ENCODE measurements at places on chromosomes 6 and 20.

- no peak for DNase-seq
These were observed 9.4 kb downstream of the FNDC11 start for GRCh38 chr20:63563225-63563935.

GRCh38 chr20:18001131-18001921 lies 32.5 kb downstream of the MGME1 start:
- no peak for DNase-seq

- DNase-seq: no peak
These were observed 7.5 kb upstream of the ELOVL4 start for GRCh38 chr6:79954849-79955248.

- no peak for DNase-seq
These were observed 522.1 kb upstream of the BTBD3 start for GRCh38 chr20:11395581-11395980.

- peak; percentile 92 for DNase-seq
These were observed 2.3 kb downstream of the TUBB start for GRCh38 chr6:30722280-30723112.

DNA sequence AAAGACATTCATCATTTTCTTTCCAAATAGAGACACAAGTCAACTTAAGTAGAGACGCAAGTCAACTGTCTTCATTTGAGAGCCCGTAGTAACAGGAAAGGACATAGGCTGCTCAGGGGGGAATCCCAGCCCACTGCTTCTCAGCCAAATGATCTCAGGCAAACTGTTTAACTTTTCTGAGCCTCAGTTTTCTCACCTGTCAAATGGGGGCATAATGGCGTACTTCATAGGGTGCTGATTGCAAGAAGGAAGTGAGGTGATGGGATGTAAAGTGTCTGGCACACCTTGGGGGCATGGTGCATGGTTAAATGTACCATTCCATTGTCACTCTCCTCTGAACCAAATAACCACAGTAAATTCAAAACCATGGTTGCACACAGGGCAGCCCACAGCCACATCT lies 96.5 kb downstream of the EYA2 start:
- no peak for DNase-seq

GRCh38 chr6:44820321-44820720 lies 432.8 kb downstream of the CDC5L start:
- no peak for DNase-seq

DNA sequence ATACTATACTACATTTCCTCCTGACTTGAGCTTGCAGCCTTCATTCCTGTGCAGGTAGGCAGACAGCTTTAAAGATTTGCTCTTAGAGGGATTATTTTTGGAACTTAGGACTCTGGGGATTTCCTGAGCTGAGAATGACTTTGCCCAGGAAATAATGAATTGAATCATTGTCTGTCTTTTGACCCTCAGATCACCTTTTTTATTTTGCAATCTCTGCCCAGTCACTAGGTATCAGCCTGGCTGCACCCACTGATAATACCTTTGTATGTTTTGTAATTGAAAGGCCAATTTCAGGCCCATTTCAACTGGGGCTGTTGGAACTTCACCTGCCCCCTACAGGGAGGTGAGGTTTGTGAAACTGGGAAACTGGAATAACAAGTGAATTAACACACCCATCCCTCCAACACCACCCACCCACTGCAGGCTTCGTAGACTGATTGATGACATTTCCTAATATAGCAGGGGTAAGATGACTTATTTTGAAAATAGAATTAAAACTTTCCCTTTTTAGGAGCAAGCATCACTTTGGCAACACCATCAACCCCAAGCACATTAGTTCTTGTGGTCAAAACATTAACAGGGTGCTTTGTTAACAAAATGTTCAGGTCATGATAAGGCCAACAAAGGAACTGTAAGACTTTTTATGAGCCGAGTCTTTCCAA lies 157.1 kb upstream of the CENPW start:
- DNase-seq: no peak

GRCh38 chr6:134750669-134751068 lies 199.2 kb downstream of the ALDH8A1 start:
- DNase-seq: no peak

GRCh38 chr6:114144887-114145851 lies 174.2 kb upstream of the HDAC2 start:
- no peak for DNase-seq

DNA sequence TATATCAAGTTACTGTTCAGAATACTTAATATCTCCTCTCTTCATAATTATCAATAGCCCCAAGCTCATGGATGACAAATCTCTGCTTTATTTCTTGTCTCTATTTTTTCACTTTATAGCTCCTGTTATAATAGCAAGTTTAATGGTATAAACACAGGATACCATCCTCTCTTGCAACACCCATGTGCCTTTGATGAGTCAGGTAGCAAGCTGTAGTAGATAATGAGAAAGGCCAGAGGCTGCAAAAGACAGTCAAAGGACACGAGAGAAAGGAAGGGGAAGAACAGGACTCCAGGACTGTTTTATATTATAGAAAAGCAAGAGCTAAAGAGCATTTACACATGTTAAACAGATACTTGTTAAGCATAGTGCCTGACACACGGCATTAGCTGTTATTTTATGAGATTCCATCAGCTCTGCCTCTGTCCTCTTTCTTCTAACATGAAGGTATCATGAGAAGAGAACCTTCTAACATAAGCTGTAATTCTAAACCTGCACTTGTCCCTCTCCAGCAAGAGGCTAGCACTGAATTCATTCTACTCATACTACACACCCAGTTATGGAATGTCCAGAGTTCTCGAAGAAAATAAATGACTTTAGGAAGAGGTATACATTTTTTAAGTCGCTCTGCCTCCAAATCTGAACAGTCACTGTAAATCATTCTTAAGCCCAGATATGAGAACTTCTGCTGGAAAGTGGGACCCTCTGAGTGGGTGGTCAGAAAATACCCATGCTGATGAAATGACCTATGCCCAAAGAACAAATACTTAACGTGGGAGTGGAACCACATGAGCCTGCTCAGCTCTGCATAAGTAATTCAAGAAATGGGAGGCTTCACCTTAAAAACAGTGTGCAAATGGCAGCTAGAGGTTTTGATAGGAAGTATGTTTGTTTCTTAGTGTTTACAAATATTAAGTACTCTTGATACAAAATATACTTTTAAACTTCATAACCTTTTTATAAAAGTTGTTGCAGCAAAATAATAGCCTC lies 45.0 kb downstream of the NT5E start:
- DNase-seq: no peak

GRCh38 chr6:36685926-36686667 lies 7.6 kb downstream of the CDKN1A start:
- no peak for DNase-seq

GRCh38 chr6:33190504-33191107 lies 1.7 kb downstream of the COL11A2 start:
- no peak for DNase-seq

DNA sequence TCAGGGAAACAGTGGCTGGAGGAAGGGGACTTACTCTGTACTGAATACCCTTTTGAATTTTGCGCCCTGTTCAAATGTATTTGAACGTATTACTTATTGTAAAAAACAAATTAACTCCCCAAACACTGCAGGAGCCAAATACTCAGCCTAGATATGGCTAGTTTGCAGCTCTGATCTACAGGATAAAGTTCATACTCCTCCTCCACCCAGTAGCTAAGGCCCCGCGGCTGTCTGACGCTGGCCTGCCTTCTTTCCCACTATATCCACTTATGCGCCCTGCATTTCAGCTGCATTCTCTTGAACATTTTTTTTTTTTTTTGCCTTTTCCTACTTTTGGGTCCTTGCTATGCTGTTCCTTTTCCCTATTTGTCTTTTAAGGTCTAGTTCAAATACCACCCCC lies 6.5 kb downstream of the GSS start:
- no peak for DNase-seq

GRCh38 chr6:156420172-156420993 lies 356.8 kb upstream of the ARID1B start:
- no peak for DNase-seq

GRCh38 chr6:168784426-168784825 lies 343.4 kb downstream of the SMOC2 start:
- DNase-seq: no peak

DNA sequence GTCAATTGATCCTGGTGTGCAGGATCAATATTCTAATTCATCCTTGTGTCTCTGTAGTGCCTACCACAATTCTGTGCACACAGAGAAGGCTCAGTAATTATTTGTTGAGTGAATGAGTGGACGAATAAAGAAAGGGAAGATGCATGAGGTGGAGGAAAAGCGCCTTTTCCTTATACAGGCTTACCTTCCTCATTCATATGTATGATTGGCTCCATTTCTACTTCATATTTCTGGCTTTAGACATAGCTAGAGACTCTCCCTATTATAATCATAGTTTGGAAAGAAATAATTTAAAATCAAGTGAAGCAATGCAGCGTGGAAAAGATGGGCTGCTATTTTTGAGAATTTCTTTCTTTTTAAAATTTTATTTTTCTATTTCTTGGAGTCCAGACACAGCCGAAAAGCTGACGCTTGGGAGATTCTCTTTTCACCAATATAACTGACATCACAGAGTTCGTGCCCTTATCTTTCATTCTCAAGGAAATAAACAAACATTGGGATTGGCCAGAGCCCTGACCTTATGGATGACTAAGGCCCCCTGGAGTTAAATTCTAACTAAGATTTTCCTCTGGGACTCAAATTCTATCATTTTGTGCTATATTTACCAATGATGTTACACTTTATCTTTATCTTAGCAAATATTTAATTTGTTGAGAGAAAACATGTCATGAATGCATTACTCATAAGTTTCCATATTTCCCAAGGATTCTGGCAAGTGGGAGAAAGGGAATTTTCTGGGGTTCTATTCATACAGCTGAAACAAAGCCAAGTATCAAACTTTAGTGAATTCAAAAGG lies 48.1 kb downstream of the PRL start:
- DNase-seq: no peak

- DNase-seq: no peak
These were observed 50.9 kb upstream of the CHRNA4 start for GRCh38 chr20:63411898-63412631.

- no peak for DNase-seq
These were observed 4.1 kb downstream of the PAQR8 start for GRCh38 chr6:52365866-52366540.

DNA sequence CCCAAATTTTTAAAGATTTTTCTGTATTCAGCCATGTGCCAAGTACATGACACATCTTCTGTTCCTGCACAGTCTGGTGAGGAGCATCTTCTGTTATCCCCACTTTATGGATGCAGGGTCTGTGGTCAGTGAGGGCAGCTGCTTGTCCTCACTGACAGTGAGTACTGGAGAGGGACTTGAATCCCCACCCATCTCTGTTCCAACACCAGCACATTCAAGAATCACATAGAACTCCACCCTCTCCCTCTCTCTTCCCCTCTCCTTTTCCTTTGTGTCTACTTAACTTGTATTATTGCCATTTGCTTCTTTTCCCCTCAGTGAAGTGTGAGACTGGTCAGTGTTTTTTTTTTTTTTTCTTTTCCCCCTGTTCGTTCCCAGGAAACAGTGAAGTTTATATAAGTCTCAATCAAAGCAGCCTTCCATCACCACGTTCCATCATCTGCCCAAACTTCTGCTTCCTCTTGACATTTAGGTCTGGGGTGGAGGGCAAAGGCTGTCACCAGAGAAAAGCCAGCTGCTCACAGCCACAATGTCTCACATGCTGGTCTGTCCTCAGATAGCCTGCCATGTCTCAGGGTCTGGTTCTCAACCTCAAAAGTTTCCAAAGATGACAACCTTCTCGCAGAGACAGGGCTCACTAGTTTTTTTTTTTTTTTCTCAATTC lies 110.0 kb upstream of the SSTR4 start:
- DNase-seq: no peak

DNA sequence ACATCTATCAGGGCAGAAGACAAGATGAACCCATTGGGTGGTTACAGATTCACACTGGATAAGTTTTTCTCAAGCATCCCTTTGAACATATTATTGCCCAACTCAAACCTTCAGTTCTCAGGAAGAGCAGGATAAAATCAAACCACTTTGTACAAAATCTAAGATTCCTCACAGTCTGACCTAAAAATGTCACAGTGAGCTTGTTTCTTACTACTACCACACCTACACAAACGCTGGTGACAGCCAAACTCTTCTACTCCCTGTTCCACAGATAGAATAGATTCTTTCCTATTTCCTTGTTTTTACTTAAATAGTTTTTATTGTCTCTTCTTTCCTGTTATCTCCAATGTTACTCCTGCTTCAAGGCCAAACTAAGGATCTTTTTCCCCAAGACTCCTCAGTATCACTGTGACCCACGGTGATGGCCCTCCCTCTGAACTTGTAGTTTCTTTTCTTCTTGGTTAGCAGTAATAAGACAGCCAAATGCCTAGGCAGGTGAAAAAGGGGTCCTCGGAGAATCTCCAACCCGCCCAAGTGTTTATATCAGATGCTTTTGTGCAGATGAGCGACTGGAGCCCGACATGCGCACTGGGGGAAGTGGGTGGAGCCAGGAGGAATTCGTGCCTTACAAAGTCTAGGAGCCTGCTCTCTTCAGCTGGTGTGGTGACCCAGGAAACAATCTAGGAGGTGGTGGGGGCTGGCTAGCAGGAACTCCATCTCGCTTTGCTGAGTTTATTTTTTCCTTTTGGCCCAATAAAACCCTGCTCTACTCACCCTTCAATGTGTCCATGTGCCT lies 53.4 kb downstream of the SEL1L2 start:
- no peak for DNase-seq

GRCh38 chr6:109260126-109260525 lies 122.1 kb downstream of the CD164 start:
- DNase-seq: no peak

All from H1 (cell line).